SK-N-SH (cell line): ENCODE measurements at places on chromosomes 7 and 10. TPM values are rescaled to one million over a fixed set of nuclear protein-coding genes. Genes with fewer than 3 reads are reported as not detected.

UPK3BL1 gene
- polyA plus RNA-seq, result 16.5 and 20.6 TPM in 2 replicates

MET gene
- polyA plus RNA-seq, result 38.7 and 61.6 TPM in 2 replicates

AGMO gene
- polyA plus RNA-seq, result 0.05 and 0.10 TPM in 2 replicates

DLD gene
- 140 and 197 TPM in 2 replicates for polyA plus RNA-seq

NME8 gene
- polyA plus RNA-seq, result not detected in 2 replicates

SLC26A3 gene
- not detected in 2 replicates for polyA plus RNA-seq

PALD1 gene
- polyA plus RNA-seq, result 0.16 and 0.19 TPM in 2 replicates

SEC31B gene
- 8.8 and 15.5 TPM in 2 replicates for polyA plus RNA-seq

GALNT11 gene
- 70.0 and 84.7 TPM in 2 replicates for polyA plus RNA-seq

IDI2 gene
- polyA plus RNA-seq, result not detected in 2 replicates

ERVW-1 gene
- not detected in 2 replicates for polyA plus RNA-seq

CALHM3 gene
- not detected in 2 replicates for polyA plus RNA-seq

CTAGE8 gene
- polyA plus RNA-seq, result not detected in 2 replicates

PLAC9 gene
- 0.21 TPM in 1 of 2 replicates, not detected in the other for polyA plus RNA-seq

STRA8 gene
- polyA plus RNA-seq, result not detected in 2 replicates

ZNF804B gene
- not detected in 2 replicates for polyA plus RNA-seq

SEMA3E gene
- polyA plus RNA-seq, result under 0.01 and 0.05 TPM in 2 replicates

TCAF1 gene
- 59.0 and 69.0 TPM in 2 replicates for polyA plus RNA-seq

OLAH gene
- polyA plus RNA-seq, result not detected in 2 replicates

JAZF1 gene
- polyA plus RNA-seq, result 1.3 and 1.7 TPM in 2 replicates

CYP3A5 gene
- 0.25 and 0.31 TPM in 2 replicates for polyA plus RNA-seq

CALCR gene
- 0.06 and 0.12 TPM in 2 replicates for polyA plus RNA-seq

SEMA3A gene
- polyA plus RNA-seq, result 15.9 and 16.5 TPM in 2 replicates

BEND7 gene
- polyA plus RNA-seq, result 9.2 and 9.9 TPM in 2 replicates

PTPRE gene
- polyA plus RNA-seq, result 6.2 and 11.8 TPM in 2 replicates

GPR15LG gene
- not detected in 2 replicates for polyA plus RNA-seq

FOXP2 gene
- polyA plus RNA-seq, result not detected in 2 replicates

XRCC2 gene
- polyA plus RNA-seq, result 3.1 and 3.4 TPM in 2 replicates

SNX10 gene
- 0.02 and 0.13 TPM in 2 replicates for polyA plus RNA-seq

ASL gene
- 138 and 141 TPM in 2 replicates for polyA plus RNA-seq

HOXA1 gene
- polyA plus RNA-seq, result not detected in 2 replicates

NUTM2E gene
- polyA plus RNA-seq, result 0.05 and 0.19 TPM in 2 replicates

DLX5 gene
- polyA plus RNA-seq, result 0.06 TPM in 1 of 2 replicates, not detected in the other

ASIC3 gene
- 4.0 and 4.5 TPM in 2 replicates for polyA plus RNA-seq

FGL2 gene
- not detected in 2 replicates for polyA plus RNA-seq

SPDYE8 gene
- polyA plus RNA-seq, result not detected in 2 replicates

SFRP5 gene
- not detected in 2 replicates for polyA plus RNA-seq

FAM107B gene
- 1.0 and 1.3 TPM in 2 replicates for polyA plus RNA-seq

H2BK1 gene
- not detected in 2 replicates for polyA plus RNA-seq

ORC5 gene
- 4.1 and 4.7 TPM in 2 replicates for polyA plus RNA-seq

BUB3 gene
- polyA plus RNA-seq, result 202 and 209 TPM in 2 replicates

ASB13 gene
- polyA plus RNA-seq, result 9.2 TPM in 2 replicates
